ENCODE measurements at places on chromosomes 5 and 9.

DNA sequence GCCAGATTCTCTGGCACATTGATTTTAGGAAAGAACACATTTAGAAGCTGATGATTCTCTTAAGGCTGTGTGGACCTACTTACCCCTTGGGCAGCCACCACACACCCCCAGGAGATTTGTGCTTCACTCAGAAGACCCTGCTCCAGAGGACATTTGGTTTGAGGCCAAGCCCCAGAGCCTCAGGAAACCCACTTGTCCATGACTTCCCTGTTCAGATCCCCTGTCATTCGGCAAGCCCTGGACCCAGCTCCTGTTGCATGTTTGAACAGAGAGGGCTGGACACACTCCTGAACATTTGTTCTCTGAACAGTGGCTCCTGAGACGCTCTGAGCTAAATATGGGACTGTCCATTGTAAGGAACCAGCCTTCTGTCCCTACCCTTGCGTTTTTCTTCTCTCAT, 82.1 kb downstream of the AMBP start:
- DNase-seq: no peak

DNA sequence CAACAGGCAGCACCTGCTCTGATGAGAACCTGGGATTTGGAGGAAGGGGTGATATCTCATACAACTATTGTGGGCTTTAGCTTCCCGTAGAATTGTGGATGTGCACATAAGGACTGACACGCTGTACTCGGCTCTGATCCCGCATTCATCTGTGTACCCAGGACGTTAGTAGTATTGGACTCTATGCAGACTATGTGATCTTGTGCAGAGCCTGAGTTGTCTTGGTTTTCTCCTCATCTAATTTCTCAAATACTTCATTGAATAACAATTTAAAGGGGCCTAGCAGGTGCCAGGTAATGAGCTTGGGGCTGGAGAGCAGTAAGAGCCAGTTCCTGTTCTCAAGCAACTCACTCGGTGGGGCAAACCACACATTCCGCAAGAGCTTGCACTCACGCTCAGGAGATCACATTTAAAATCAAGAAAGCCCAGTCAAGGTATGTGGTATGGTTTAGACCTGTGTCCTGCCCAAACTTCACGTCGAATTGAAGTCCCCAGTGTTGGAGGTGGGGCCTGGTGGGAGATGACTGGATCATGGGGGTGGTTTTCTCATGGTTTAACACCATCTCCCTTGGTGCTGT, 14.8 kb downstream of the C5orf15 start:
- DNase-seq: no peak

DNA sequence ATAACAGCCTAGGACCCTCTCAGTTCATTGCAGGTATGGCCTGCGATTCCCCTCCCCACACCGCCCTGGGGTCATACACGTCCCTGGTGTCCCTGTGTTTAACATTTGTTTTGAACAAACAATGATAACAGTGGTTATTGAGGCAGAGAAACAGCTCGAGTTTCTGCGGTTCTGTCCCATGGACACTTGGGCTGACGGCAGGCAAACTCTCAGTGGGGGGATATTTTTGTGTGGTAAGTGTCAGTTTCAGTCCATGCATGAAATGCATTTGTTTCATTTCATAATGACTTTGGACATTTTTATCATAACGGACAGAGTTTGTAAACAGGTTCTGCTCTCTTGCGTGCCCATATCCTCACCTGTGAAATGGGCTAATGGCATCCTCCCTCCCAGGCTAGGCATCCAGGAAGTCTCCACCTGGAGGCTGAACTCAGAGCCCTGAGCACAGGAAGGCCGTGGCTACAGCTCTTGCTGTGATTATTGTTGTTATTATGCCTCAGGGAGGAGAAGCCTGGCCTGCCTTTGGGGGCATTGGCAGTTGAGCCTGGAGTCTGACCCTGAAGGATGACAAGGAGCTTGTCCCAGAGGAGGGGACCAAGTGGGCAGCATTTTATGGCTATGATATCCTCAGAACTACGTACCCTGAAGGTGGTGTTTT, 190.9 kb downstream of the GADD45G start:
- DNase-seq: peak; percentile 27

DNA sequence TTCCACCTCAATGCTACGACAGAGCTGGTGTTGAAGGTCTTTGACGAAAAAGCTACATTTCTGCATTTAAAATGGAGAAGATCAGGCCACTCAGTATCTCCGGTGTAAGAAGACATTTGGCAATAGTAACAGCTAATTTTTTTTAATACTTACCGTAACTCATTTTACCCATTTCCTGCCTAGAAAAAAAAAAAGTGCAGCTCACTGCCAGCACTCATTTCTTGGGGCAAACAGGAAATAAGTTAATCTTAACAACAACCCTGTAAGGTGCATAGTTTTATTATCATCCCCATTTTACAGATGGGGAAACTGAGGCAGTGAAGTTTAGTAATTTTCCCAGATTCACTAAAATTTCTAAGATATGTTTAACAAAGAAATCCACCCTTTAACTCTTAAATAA, 27.4 kb upstream of the KCNMB1 start:
- DNase-seq: no peak

- DNase-seq: no peak
Observed at GRCh38 chr9:30329431-30329830, 2055.0 kb upstream of the ACO1 start.

DNA sequence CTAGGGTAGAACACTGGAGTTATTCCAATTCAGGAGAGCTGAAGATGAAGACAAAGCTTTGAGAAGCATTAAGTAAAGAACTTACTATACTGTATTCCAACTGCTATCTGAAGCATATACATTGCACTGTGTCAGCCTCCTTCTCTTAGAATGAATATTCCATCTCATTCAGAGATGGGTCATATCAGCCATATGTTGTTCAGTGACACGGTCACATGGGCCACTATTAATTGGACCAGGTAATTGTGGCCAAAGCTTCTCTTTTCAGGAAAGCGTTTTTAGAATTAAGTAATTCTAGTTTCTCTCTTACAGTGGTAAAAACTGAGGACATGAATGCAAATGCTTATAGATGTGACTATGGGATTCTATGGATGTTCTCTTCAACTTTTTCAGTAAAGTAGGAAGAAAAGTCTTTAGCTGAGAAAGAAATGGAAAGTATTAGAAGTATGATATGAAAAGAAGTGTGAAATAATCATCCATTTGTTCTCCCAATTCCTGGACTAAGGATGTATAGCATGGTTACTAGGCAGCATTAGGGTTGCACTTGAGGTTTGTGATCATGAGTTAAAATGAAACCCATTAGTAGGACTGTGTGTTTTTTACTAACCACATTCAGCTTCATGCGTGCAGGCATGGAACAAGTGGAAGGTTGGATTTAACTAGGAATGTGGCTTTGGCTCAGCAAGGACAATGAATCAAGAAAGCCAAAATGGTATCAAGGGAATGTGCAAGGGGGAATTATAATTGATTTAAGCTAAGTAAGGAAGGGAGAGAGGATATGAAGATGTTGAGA, 40.9 kb downstream of the CETN3 start:
- DNase-seq: no peak

DNA sequence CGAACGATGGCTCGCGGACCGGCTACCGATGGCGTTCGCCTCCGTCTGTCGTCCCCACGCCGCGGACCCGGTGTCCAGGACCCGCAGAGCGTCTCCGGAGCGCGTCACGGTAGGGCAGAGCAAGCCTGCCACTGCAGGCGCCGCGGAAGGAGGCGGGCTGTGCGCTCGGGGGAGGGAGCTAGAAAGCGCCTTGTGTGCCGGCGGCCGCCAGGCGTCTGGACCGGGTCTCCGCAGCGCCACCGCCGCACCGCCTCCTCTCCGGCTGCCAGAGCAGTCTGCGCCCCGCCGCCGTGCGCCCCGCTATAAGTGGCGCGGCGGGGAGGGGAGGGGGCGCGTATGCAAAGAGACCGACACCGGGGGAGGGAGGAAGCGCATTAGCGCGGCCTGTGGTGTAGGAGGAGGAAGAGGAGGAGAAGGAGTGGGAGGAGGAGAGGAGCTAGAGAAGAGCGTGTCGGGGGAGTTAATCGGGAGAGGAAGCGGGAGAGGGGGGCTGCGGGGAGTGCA, at the start of gene ENC1:
TSS of gene ENC1 (minus strand) at position 279 of the 504 bp plus-strand sequence. CDS start 4,243 bp downstream, outside the sequence.
- peak; percentile 87 for DNase-seq

- peak; percentile 48 for DNase-seq
Observed at GRCh38 chr9:131119600-131119999, 5.8 kb upstream of the NUP214 start.

DNA sequence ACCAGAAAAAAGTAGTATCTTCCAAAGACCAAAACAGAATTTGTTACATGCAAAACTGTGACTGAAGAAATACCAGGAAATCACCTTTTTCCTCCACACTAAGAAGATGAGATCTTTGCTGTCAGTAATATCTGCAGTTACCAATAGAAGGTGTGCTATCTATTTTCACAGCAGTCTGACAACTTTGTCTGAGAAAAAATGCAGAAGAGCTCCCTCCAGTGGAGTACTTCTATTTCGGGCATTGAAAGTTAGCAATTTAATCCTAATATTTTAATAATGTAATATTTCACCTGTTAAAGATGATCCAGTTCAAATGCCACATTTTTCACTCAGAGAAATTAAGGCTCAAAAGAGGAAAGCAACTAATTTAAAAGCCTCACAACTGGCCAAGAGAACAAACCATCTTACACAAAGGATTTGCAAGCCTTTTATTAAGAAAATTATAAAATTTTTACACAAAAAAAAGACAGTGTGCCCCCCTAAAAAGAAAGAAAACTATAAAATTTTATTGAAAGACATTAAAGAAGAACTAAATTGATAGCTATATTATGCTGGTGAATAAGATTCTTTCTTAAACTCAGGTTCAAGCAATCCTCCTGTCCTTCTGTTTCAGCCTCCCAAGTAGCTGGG, 50.6 kb downstream of the DEPDC1B start:
- DNase-seq: no peak

GRCh38 chr5:10116594-10116993, 133.1 kb downstream of the ATPSCKMT start:
- no peak for DNase-seq

DNA sequence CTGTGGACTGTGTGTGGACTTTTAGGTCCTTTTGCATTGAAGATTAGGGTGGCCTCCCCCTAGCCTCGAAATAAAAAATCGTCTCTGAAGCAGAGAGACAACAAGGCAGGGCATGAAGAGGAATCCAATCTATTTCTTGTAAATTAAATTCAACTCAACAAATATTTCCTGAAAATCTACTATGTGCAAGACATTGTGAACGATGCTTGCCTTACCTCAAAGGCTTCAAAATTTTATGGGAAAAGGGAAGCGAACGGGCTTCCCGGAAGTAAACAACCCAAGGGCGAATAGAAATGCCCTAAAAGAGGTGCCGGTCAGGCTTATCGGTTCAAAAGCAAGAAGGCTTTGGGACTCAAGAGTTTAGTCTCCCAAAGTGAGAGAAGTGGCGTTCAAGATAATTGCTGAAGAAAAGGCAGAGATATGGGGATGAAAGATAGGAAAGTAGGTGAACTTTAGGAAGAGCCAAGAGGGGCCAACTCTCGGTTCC, 525 bp downstream of the KIF24 start:
- no peak for DNase-seq

GRCh38 chr5:143800715-143801114, 11.2 kb upstream of the HMHB1 start:
- no peak for DNase-seq

GRCh38 chr5:77999399-77999798, 223.3 kb upstream of the TBCA start:
- no peak for DNase-seq
